GM12891 (cell line): ENCODE measurements at places on chromosomes 4 and X.

GRCh38 chr4:121464854-121465253, 84.0 kb upstream of the QRFPR start:
- no peak for DNase-seq

DNA sequence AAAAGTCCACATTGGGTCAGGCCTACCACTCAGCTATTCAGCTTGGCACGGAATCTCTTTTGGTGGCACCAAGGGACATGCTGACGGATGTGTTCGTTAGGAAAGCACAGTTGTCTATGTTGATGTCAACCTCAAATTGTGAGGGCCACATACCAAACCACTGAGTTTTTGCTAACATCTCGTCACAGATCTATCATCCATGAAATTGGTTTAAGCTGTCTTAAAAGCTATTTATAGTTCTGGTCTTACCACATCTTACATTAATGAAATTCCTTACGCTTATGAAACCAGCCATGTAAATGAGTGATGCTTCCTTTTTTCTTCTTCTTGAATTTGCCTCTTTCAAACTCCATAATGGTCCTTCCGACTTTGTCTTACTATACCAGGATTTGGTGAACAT, 101.5 kb downstream of the MGST2 start:
- no peak for DNase-seq

DNA sequence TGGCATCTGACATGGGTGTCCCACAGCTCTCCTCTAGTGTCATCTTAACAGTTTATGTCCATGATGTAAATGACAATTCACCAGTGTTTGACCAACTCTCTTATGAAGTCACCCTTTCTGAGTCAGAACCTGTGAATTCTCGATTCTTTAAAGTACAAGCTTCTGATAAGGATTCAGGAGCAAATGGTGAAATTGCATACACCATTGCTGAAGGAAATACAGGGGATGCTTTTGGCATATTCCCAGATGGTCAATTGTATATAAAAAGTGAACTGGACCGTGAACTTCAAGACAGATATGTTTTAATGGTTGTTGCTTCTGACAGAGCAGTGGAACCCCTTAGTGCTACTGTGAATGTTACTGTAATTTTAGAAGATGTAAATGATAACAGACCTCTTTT, 4.6 kb downstream of the FAT4 start:
- DNase-seq: no peak

- DNase-seq: no peak
These were observed 30.4 kb downstream of the ADH5 start for GRCh38 chr4:99058228-99058627.

- no peak for DNase-seq
These were observed 132.3 kb upstream of the NR3C2 start for GRCh38 chr4:148574502-148574901.

GRCh38 chrX:9995855-9996339, 28.7 kb downstream of the CLDN34 start:
- no peak for DNase-seq

DNA sequence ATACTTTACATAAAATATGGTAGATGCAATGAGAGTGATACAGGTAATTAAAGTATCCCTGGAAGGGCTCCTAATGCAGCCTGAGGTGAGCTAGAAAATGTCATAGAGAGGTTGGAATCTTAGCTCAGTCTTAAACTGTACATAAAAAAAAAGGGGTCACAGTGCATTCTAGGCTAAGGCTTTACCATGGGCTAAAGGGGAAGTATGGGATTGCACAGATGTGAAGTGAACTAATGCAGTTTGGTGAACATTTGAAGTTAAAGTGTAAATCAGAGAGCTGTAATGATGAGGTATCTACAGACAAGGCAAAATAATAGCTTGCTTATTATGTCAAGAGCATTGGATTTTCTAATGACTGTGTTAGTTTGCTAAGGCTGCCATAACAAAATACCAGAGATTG, 405.9 kb downstream of the ADGRL3 start:
- no peak for DNase-seq

- DNase-seq: no peak
These were observed 35.9 kb upstream of the HPSE start for GRCh38 chr4:83370640-83370906.

GRCh38 chr4:106424426-106424825, 55.8 kb upstream of the GIMD1 start:
- DNase-seq: no peak

DNA sequence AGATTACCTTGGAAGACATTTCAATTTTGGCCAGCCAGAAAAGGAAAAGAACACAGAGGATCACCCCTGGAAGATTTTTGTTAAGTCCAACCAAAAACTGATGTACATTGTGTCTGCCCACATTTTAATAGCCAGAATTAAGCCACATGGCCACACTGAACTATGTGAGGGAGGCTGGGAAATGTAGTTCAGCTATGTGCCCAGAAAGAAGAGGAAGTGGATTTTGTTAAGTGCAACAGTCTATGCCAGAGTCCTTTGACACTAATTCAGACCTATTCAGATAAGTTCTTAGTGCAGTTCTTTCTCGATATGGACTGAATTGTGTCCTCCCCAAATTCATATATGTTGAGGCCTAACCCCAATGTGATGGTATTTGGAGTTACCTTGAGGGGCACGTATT, 18.4 kb downstream of the PRPS1 start:
- no peak for DNase-seq

DNA sequence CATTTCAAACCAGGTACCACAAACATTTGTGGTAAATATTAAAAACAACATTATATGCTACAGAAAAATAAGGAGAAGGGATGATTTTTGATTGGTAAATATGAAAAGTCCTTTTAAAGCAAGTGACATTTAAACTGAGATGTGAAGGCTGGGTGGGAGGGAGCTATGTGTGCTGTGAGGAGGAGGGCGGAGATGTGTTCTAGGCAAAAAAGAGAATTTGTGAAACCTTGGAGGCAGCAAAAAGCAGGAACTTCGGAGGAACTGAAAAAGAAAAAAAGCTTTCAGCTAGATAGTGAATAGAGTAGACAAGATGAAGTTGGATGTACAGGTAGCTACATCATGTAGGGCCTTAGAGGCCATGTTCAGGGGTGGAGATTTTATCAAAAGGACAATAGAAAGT, 10.1 kb upstream of the ARAP2 start:
- no peak for DNase-seq

GRCh38 chr4:113831457-113831856, 69.9 kb upstream of the CAMK2D start:
- DNase-seq: no peak

GRCh38 chrX:119809185-119809666, 17.8 kb upstream of the RPL39 start:
- DNase-seq: no peak

GRCh38 chr4:184350213-184350817, 124.0 kb downstream of the IRF2 start:
- DNase-seq: no peak

DNA sequence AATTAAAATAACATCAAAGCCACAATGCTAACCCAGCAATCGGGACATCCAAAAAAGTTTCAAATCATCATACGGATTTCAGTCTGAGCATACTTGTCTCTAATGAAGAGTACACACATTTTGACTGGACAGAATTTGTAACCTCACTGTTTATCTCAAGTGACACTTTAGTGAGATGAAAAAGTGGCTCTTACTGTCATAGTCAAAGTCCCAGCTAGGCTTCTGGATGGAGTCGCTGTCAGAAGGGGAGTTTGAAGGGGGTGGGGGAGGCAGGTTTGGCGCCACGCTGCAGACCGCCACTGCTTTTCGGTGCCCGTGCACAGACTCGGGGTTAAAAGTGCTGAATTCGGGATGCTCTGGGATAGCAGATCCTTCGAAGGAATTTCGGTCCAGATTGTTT, 41.0 kb upstream of the MTNR1A start:
- DNase-seq: no peak

GRCh38 chrX:155434906-155435743, 23.3 kb downstream of the F8A3 start:
- no peak for DNase-seq

- DNase-seq: no peak
These were observed 168.0 kb upstream of the DIPK2B start for GRCh38 chrX:45368705-45369104.

DNA sequence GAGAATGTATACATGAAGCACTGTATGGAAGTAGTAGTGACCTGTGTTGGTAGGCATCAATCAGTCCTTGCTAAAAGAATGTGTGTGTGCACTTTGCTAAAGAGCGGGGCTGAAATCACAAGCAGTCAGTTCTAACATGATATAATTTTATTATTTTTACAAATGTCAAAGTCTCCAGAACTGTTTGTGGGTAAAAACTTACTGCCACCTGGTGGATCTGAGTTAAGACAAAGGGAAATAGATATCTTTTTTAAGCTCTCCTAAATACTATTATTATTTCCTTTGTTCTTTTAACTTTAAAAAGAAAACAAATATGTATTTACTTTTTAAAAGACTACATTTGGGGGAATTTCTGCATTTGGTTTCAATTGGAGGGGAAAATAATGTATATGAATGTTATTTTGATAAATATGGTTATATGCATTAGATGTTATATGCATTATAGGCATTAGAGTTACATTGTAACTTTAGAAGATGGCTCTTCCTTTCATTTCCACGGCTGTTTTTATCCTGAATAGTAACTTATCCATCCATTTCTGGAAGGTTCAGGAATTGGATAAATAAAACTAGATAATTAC, 7.8 kb upstream of the CLOCK start:
- DNase-seq: no peak

DNA sequence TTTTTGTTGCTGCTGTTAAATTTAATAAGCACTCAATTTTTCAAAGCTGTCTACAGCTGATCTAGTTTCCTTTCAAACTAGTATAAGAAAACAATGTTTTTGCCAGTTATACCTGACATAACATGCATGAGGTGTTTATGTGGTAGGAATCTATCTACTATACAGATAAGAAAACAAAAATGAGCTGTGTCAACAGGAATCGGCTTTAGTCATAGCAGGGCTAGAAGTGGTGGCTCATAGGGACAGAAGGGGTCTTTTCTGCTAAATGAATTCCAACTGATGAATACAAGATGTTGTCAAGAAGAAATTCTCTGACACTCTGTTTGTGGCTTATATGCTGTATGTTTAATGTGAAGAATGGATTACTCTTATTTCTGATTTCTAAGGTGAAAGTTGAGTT, 55.7 kb upstream of the CLNK start:
- DNase-seq: no peak

GRCh38 chrX:103248553-103248952, 6.4 kb downstream of the TCEAL8 start:
- no peak for DNase-seq

DNA sequence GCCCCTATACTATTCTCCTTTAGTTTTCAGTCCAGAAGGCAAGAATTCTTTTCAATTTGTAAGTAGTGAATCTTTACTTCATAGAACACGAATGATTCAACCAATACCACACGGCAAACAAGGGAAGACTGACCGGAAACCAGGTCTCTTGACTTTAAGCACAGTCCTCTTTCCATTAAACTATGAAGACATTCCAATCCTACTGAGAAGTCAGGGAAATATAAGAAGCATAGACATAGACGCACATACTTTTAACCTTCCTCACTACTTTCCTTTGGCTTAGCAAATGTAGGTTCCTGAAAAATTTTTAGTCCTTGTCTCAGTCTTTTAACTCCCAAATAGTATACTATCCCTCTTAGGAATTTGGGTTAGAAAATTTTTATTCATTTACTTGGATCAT, 9.1 kb downstream of the CHRDL1 start:
- DNase-seq: no peak

GRCh38 chrX:154458954-154459778, 1.1 kb downstream of the PLXNA3 start:
- DNase-seq: no peak

- DNase-seq: no peak
These were observed 70.1 kb downstream of the USP46 start for GRCh38 chr4:52588771-52589591.

DNA sequence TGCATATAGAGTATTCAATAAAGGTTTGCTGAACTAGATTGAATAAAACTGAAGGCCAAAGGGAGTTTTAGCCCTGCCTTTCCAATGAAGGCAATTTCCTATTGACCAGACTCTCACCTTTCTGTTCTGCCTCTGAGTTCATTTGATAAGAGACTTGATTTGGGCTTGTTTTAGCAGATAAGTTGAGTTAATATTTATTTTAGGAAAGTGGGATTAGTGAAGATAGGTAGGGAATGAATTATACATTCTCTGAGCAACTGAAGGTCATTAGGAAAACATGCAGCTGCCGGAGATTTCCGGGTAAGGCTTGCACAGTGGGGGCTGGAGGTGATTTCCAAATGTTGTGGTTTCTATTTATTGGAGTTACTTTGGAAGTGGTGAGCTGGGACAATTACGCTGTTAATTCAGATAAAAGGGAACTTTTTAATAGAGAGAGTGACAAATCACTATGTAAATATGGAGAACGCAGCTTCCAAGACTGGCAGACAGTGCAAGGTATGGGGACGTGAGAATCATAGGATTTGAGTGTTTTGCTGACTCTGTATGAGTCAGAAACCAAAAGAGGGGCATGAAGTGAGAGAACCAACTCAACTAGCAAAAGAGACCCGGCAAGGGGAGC, 553.6 kb upstream of the BOD1L1 start:
- DNase-seq: no peak

GRCh38 chrX:65601530-65602220, 65.8 kb upstream of the MSN start:
- no peak for DNase-seq

DNA sequence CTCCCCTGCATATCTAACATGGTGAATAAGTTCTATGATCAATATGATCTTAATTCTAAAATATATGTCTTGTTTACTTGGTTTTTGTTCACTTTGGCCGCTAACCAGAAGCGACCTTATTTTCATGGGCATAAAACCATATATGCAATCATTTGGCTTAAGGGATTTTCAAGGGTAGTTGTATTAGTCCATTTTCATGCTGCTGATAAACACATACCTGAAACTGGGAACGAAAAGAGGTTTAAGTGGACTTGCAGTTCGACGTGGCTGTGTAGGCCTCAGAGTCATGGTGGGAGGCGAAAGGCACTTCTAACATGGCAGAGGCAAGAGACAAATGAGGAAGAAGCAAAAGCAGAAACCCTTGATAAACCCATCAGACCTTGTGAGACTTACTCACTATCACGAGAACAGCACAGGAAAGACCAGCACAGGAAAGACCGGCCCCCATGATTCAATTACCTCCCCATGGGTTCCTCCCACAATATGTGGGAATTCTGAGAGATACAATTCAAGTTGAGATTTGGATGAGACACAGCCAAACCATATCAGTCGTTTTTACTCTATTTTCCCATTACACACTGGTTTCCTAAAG, 114.3 kb upstream of the CPEB2 start:
- DNase-seq: no peak

GRCh38 chrX:261167-261918, 19.8 kb upstream of the PLCXD1 start:
- DNase-seq: no peak

GRCh38 chr4:732911-733630, 27.4 kb downstream of the PCGF3 start:
- no peak for DNase-seq

GRCh38 chrX:13476384-13476783, 93.0 kb upstream of the EGFL6 start:
- no peak for DNase-seq

GRCh38 chr4:157992948-157993839, 179.6 kb downstream of the GASK1B start:
- no peak for DNase-seq
